Stimulated activated CD8-positive, alpha-beta memory T cell treated with anti-CD3 and anti-CD28 coated beads, Interleukin-4, amount 100 ng/mL, for 4 hours (primary cell): ENCODE measurements at places on chromosomes 1 and 21.

GRCh38 chr1:167268347-167268787 lies 47.7 kb downstream of the POU2F1 start:
- no peak for DNase-seq

- no peak for DNase-seq
These were observed 10.3 kb upstream of the PROX1 start for GRCh38 chr1:213977486-213977842.

GRCh38 chr1:111442457-111442856 lies 6.6 kb downstream of the WDR77 start:
- no peak for DNase-seq

DNA sequence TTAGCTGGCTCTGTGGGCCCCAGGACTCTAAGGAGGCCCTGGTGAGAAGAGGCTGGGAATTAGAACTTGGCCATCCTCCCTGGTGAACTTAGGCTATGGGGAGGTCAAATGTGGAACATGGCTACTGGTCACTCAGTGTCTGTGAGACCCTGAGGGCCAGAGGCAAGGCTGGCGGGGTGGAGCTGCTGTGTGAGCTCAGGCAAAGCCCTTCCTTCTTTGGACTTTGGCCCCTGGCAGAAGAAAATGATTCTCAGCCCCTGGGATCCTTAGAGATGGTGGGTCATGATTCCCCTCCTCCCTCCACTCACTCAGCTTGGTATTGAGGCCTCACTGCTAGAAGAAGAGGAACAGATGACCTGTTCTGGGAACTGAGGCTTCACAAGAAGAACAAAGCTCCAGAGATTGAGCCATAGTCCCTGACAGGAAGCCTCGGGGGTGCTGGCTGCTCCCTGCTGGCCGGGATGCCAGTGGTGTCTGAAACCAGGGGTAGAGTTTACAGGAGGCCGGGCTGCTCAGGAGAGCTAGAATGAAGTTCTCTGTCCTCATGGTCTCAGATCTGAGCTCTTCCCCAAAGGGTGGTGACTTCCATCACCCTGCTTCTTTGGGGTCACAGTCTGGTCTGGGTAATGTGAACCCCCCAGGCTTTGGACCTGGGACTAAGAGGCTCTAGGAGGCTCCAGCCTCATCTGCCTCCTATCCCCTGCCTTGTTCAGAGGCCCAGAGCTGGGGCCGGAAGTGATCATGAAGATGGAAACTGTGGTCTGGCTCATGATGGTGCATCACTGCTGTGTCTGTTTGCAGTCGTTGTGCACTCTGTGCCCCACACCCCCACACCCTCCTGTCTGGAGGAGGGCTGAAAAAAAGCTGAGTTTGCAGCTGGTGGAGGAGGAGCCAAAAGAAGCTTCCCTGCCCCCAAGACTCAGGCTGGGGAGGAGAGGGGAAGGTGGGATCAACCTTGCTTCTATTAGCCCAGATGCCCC lies 905 bp downstream of the BTBD19 start:
- peak; percentile 85 for DNase-seq

- no peak for DNase-seq
These were observed 510.0 kb downstream of the USP25 start for GRCh38 chr21:16239659-16240265.

DNA sequence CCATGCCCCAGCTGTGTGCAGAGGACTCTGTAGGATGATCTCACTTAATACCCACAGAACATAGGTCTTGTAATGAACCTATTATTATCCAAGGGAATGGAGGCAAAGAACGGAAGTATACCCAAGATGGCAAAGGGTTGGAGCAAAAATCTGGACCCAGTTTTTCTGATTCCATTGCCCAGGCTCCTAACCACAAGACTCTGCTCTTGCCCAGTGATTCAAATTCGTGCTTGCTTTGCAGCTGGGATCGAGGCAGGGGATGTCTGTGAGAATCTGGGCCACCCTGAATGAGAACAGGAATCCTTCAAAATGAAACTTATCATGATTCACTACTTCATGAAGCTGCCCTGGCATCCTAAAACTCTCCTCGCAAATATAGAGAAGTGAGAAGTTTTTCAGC lies 97.5 kb upstream of the KCNJ6 start:
- no peak for DNase-seq

- DNase-seq = no peak
These were observed 14.5 kb downstream of the KDF1 start for GRCh38 chr1:26945728-26946127.

- DNase-seq = no peak
These were observed 4.6 kb upstream of the ZNF678 start for GRCh38 chr1:227558732-227559262.

DNA sequence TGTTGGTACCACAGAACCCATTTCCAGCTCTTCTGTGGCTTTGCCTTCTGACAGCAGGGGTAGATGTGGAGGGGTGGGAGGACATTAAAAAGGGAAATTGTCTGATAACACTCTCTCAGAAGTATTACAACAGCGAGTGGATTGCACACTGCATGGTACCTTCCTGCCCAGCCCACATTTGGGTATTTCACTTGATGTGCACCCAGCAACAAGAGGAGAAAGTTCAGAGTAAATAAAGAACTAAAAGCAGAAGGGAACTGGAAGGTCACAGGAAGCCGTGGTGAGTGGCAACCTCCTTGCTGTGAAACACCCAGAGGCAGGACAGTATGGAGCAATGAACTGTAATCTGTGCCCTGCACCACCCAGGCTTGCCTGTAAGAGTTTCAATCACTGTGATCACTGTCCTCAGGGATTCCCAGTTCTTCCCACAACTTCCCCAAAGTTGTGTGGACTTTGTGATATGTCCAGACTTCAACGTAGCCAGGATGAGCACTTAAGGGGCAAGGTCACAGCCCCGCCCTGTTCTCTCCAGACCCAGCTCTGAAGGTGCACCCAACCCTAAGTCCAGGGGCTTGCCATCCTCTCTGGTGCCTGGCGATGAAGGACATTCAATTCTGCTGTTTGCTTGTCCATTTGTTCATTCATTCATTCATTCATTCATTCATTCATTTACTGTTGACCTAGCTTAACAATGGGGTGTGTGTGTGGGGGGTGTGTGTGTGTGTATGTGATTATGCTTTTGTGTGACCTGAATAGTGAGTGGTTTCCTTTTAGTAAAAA lies 18.7 kb upstream of the F5 start:
- peak; percentile 12 for DNase-seq

- DNase-seq = no peak
These were observed 6.0 kb downstream of the ADAM15 start for GRCh38 chr1:155057104-155057503.

- no peak for DNase-seq
These were observed 1342.7 kb upstream of the ADGRL4 start for GRCh38 chr1:80349218-80349617.

GRCh38 chr21:41641821-41642701 lies 124.8 kb downstream of the RIPK4 start:
- no peak for DNase-seq

DNA sequence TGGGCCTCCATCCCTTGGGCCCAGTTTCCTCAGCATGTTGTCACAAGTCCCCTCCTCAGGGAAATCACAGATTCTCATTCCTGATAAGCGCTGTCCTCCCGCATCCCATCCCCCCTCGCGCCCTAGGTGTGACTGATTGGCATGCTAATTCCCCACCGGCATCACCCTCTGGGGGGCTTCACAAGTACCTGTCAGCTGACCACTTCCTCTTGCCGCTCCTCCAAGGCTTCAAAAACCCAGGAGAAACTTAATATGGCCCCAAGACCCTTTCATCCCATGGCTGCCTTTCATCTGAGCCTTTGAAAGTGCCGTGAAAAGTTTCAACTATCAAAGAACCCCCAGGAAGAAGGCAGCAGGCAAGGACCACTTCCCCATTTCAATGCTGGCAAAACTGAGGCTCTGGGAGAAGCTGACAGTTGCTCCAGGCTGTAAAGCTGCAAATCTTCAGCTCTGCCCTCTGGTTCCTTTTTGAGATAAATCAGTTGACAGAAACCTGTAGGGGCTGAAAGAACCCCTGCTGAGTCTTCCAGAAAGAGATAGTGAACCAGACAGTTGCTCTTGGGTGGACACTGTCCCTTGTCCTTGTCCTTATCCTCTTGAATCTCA lies 12.8 kb upstream of the MIXL1 start:
- no peak for DNase-seq

DNA sequence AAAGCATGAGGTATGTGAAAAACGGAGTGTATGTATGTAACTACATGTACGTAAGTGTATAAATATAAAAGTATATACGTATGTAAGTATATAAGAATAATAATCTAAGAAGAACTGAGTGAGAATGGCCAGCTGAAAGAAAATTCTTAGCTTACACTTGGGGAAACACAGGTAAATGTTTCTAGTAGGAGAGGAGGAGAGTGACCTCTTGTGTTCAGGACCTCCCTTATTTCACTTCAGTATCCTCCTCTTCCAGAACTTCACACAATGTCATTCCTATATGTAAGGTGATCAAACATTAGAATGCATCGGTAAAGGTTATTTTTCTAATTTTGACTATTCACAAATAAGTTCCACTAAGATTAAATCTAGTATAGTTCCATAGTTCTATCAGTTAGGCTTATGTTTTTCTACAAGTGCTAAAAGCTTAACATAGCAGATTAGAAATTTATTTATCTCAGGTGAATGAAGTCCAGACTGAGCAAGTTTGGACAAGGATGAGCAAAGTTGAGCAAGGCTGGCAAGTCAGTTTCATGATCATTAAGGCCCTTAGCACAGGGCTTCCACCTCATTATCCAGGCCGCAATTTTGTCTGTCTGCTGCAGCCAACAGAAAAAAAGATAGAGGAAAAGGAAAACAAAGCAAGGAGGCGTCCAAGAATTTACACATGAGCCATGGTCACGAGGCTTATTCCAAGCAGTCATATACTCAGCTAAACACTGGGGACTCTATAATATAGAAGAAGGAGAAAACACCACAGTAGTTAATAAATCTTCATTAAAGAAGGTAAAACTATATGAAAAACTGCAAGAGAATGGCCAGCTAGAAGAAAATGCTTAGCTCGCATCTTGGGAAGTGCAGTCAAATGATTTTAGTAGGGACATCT lies 7.1 kb upstream of the MROH9 start:
- no peak for DNase-seq

DNA sequence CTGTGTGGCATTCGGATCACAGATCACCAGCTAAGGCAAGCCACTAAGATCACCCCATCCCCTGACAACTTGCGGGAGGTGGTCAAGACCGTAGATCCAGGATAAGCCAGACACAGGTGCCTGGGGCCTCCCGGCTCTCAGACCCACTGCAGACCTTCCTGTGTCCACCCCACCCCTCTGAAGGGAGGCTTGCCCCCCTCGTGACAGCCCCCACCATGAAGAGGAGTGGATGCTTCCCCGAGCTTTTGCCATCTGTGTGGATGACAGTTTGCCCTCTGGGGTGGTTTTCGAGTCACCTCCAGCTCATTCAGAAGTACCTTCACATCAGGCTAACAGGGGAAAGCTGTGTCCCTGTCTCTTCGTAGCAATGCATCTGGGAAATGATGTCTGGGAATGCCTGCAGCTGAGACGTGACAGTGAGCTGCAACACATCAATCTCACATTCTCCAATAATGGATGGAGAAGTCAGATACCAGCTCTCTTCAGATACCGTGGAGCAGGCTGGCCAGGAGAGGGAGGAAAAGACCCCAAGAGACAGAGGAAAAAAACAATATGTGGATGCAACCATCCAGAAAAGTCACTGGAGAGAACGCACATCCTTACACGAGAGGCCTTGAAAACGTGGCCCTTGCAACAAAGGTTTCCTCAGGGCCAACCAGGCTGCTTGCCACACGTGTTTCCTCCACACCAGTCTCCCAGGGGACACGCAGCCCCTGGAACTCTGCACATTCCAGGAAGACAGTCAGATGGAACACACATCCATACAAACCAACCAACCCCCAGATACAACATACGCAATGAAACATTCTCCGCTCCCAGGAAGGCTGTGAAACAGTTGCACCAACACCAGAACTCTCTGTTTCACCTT lies 20.4 kb upstream of the FHAD1 start:
- DNase-seq = no peak

DNA sequence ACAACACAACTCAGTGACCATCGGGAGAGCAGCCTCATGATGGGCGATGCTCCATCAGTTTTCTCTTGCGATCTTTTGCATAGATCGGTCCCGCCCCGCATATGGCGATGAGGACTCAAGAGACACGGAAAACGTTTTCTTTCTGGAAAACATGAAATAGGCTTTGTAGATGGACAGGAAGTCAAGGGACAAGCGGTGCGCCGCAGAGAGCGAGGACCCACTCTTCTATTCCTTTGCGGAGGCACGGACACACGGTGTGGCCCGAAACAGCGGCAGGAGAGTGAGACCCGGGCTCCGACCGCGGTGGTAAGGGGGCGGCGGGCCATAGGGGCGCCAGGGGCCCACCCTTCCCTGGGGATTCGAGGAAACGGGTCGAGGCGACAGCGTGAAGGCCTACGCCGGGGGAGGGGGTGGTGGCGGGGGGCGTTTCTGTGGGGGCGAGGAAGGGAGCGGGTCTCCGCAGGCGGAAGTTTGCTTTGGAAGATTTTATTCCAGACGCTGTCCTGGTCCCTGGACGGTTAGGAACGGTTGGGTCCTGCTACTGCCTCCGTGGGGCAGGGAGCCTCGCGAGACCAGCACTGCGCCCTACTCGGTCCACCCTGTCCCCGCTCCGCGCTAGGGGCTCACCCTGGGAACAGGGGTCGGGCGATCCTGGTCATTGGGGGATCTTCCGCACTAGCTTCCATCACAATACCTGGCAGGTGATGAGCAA lies 796 bp upstream of the TDRKH start:
- no peak for DNase-seq

- no peak for DNase-seq
These were observed 526.9 kb downstream of the MATN1 start for GRCh38 chr1:30196457-30196856.

- no peak for DNase-seq
These were observed 103.6 kb downstream of the PSMG1 start for GRCh38 chr21:39079617-39080016.

DNA sequence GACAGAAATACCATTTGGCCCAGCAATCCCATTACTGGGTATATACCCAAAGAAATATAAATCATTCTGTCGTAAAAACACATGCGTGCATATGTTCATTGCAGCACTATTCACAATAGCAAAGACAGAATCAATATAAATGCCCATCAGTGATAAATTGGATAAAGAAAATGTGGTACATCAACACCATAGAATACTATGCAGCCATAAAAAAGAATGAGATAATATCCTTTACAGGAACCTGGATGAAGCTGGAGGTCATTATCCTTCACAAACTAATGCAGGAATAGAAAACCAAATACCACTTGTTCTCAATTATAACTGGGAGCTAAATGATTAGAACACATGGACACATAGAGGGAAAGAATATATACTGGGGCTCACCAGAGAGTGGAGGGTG lies 109.6 kb upstream of the SLC35F3 start:
- no peak for DNase-seq

GRCh38 chr1:15950763-15951295 lies 25.1 kb downstream of the ZBTB17 start:
- DNase-seq = peak; percentile 77

GRCh38 chr21:37564341-37564923 lies 197.9 kb downstream of the DYRK1A start:
- DNase-seq = peak; percentile 81

DNA sequence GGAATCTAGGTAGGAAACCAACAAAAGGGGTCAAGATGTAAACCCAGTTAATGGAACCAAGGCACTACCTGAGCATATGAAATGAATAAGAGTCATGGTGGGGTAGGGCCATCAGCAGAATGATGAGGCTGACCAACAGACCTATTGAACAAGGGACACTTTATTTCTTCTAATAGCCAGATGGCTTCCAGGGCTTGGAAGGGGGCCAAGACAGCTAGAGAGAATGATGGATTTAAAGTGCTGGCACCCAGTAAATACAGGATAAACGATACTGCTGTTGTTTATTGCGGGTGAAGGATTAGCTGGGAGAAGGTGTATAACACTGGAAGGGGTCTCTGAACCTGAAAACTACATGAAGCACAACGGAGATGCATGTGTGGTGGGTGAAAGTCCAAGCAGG lies 15.6 kb downstream of the DDAH1 start:
- DNase-seq = no peak
